ENCODE measurements at places on chromosomes 1 and 21.

GRCh38 chr1:51330331-51331201 lies at the start of gene TTC39A:
TTC39A (minus strand) TSS chr1:51330562; CDS start chr1:51330477, 85 bp downstream.
- DNase-seq, result no peak

DNA sequence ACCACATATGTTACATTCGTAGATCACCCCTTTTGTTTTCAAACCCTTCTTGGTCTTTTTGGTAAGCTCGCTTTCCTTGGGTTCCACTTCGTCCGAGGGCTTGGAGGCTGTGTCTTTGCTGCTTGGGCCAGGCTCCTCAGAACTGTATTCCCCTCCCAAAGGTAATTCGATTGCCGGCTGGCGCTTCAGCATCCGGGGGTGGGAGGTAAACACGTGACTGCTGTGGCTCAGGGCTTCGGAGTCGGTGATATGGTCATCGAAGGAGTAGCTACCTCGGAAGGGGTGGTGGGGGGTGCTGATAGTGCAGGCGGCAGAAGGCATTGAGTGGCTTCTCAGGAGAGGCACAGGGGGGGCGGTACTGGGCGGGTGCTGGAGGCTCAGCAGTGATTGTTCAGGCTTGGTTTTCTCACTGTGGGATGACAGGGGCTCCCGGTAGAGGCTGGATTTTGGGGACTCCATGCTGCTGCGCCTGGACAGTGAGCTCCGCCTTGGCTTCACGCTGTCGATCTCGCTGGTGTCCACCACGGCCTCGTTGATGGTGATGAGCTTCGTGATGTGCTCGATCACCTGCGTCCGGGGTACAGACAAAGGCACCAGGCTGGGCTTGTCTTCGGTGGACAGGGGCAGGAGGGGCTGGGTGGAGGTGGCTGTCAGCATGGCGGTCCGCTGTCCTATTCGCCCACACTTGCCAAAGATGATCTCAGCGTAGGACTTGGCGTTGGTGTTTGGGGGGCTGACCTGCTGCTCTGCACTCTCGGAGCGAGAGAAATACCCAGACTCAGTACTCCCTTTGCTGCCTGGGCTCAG lies 98.6 kb upstream of the EDN2 start:
- no peak for DNase-seq

DNA sequence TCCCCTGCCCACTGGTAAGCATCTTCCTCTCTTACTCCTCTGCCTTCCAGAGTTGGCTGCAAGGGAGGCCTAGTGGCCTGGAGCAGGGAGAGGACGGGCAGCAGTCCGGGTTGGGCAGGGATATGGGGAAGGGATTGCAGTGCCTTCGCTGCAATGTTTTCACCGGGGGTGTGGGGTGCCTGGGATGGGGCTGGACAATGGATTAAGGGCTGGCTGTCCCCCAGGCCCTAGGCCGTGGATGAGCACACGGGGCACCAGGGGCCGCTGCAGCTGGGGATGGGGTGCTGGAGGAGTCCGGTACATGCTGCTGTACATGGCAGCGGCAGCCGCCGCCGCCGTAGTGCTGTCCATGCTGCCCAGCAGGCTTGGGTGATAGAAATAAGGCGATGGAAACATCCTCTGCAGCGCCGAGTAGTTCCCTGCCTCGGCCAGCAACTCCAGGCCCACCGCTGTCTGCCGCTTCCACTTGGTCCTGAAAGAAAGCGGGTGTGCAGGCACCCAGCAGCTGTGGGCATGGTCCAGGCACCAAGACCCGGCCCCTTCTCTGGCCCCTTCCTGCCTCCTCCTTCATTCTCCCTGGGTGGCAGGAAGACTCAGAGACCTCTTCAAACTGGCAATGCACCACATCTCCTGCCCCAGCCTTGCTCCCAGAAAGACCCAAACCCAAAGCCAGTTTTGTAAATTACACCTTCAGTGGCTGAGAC lies 4.8 kb downstream of the BARHL2 start:
- DNase-seq, result no peak

DNA sequence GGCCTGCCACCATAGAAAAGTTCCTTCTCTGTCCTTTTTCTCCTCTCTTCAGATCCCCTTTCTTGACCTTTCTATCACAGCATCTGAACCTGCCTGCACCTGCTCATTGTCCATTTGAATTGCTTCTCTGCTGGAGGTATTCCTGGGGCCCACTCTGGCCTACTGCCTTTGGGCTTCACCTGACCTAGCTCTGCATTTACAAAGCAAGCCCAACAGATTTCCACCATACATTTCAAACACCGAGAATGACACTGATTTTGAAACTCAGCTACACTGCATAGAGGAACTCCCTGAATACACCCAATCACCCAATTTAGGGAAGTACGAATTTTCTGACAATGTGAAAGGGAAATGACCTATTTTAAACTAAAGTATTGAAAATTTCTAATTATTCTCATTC lies 284.5 kb upstream of the USP25 start:
- DNase-seq, result no peak

- no peak for DNase-seq
Observed at GRCh38 chr1:195202241-195202640, 1406.0 kb downstream of the KCNT2 start.

DNA sequence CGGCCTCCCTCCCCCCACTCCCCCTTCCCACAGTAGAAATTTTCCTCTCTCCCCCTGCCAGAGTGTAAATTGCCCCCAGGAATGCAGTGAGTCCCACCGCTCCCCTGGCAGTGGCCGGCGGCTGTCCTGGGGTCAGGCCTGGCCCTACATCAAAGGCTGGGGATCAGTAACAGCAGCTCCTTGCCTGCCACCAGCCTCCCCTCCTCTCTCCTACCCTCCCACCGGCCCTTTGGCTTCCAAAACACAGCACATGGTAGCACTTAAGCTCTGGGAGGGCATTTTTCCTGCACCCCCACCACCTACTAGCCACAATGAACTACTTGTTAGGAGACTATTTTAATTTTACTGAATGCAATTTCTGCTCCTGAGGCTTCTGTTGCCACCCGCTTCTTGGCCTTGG lies 9.0 kb upstream of the COL8A2 start:
- no peak for DNase-seq

DNA sequence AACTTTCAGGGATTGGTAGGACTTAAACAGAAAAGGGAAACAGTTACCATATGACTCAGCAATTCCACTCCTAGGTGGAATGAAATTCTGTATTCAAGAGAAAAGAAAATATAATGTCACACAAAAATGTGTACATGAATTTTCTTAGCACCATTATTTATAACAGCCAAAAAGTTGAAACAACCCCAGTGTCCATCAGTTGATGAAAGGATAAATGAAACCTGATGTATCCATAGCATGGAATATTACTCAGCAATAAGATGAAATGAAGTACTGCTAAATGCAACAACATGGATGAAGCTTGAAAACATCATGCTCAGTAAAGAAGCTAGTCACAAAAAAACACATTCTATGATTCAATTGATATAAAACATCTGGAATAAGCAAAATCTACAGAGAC lies 15.5 kb downstream of the EEIG2 start:
- DNase-seq, result no peak

- DNase-seq, result no peak
Observed at GRCh38 chr1:248802454-248802853, 23.3 kb downstream of the SH3BP5L start.

GRCh38 chr1:182145441-182145840 lies 83.9 kb upstream of the ZNF648 start:
- no peak for DNase-seq

DNA sequence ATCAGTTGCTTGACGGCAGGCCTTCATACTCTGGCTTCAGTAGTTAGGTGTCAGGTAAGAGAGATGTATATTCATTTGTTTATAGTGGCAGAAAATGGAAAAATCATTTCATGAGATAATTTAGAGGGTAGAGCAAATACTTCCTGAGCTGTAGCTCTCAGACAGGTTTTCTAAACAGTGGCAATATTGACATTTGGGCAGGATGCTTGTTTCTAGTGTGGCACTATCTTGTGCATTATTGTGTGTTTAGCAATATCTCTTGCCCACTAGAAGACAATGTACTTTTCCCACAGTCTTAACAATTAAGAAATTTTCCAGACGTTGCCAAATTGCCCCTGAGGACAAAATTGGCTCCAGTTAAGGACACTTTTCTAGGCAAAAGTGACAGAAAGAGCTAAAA lies 1143.1 kb downstream of the PLA2G4A start:
- no peak for DNase-seq

DNA sequence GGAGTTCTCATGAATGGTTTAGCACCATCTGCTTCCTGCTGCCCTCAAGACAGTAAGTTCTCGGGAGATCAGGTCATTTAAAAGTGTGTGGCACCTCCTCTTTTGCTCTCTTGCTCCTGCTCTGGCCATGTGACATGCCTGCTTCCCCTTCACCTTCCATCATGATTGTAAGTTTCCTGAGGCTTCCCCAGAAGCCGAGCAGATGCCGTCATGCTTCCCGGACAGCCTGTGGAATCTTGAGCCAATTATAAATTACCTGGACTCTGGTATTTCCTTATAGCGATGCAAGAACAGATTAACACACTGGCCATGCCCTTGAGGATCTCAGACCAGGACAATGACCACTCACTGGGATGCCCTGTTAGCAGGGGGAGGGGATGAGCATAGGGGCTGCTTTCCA lies 212.3 kb downstream of the MATN1 start:
- DNase-seq, result no peak

Data from HTR-8/SVneo (cell line).